ENCODE measurements at places on chromosomes 3 and 15. TPM values are rescaled to one million over a fixed set of nuclear protein-coding genes. Genes with fewer than 3 reads are reported as not detected.

DNA sequence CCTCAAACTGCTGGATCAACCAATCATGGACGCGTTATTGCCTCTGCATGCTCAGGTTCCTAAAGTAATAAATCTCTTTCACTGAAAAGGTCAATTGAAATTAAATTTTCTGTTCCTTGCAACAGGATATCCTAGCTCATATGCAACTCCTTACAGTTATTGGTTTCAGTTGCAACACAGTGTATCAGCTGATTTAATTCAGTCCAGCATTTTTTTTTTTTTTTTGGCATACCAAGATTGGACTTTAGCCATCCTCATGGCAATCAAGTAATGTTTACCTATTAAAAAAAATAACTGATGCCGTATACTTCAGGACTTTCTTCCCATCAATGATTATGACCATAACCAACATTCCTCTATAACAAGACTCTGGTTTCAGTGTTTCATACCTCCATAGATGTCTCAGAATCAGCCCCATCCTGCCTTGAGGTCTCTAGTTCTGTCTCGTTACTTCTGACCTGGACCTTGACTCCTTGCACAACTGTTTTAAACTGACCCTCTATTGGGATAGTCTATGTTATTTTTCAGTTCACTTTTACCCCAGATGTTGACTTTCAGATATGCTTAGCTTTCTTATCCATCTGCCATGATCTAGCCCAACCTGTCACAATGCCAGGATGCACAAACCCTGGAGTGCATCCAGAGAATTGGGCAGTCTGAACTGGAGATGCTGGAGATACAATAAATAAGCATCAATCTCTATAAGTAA, 265.0 kb upstream of the GADL1 start:
- no peaks in the 10 kb centered on the region for H3K36me3 ChIP-seq
- no peak overlapping the region for H3K27ac ChIP-seq
- no peaks in the 10 kb centered on the region for H3K27me3 ChIP-seq
- DNase-seq, result no peak
- no peak overlapping the region for H3K4me3 ChIP-seq

DNA sequence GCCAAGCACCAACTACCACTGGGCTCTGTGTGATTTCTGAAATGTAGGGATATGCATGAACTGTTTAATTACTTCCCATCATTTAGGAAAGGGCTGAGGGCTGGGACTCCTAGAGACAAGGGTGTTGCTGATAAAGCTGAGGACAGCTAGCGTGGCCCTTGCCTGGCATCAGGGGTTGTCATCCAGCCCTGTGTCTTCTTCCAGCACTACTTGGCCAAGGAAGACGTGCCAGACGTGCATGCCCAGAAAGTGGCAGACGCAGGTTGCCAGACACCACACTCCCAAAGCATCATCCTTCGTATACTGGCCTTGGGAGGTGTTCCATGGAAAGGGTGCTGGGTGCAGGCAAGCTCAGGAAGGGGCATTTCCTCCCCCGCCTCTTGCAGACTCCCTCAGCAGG, 64.8 kb downstream of the LRIG1 start:
- H3K4me1 ChIP-seq, result peaks cover 15% of the 10 kb centered on the region
- H3K4me3 ChIP-seq, result no peak overlapping the region
- H3K27ac ChIP-seq, result no peak overlapping the region
- no peak for DNase-seq
- no peaks in the 10 kb centered on the region for H3K36me3 ChIP-seq

DNA sequence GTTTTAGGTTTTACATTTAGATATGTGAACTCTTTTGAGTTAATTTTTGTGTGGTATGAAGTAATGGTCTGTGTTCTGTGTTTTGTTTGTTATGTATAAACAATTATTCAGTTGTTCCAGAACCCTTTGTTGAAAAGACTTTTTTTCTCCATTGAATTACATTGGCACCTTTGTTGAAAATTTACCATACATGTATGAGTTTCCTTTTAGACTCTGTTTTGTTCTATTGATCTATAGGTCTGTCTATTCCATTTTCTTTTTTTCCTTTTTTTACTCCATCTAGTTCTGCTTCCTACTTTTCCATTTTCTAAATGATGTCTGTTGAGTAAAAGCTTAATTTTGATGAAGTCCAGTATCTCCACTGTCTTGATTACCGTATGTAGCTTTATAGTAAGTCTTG, 31.4 kb downstream of the ARIH2 start:
- H3K4me3 ChIP-seq, result no peak overlapping the region
- no peak for DNase-seq
- 0 out of 2 replicates have a peak, but pooled peaks cover 6% of the 10 kb centered on the region for H3K36me3 ChIP-seq
- H3K27ac ChIP-seq, result no peak overlapping the region

The DAZL gene
- total RNA-seq, result not detected

The ZPLD1 gene
- total RNA-seq, result 0.22 TPM
